Type B pancreatic cell (in vitro differentiated cells): ENCODE measurements at places on chromosomes 3 and 15.
A peak's percentile ranks its signal among the peaks of the same experiment; 100 is the strongest.

GRCh38 chr3:141306922-141307321 lies 61.4 kb upstream of the ZBTB38 start:
- DNase-seq: no peak

- peak; percentile 88 for DNase-seq
These were observed 138.1 kb downstream of the TMCO5A start for GRCh38 chr15:38072348-38073177.

DNA sequence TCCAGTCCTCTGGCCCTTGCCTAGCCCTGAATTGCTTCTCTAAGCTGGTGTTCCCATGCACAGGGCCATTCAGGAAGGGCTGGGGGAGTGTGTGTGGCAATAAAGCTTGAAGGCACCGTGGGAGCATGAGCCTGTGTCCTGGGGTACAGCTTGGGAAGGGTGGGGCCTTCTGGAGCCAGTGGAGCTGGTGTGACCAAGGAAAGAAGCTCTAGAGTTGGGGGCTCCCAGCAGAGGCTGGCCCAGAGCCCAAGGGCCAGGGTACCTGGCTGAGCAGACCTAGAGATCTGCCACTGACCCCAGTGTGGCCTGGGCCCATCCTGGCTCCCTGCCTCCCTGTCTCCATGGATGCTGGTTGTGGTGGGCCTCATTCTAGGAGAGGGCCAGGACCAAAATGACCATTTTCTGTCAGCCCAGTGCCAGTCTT lies 8.1 kb downstream of the ABTB1 start:
- DNase-seq: peak; percentile 56

DNA sequence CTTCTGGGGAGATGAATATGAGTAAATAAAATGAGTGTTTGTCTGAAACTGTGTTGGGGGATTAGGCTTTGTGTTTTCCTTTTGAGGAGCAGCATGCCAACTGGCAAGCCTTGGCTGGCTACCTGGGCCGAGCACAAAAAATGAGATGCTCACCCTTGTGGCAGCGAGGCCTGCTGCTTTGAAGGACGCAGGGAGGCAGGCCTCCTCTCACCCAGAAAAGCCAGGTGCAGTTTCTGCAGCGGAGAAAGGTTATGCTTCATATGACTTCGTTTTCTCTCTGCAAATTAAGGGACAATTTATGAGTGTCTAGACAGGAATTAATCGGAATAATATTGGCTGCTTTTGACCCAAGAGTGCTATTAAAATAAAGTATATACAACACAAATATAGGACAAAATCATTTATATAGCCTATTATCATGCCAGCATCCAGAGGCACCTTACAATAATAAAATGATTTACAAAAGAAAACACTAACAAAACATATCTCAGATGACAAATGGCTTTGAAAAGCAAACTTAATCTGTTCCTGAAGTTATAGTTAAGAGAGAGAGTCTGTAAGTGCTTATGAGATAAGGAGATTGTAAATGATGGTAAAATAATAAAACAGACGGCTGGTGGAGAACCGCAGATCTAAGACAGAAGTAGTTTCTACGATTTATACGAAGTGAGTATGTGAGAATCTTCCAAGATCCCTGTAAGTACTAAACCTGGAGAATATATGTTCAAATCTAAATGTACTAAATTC lies 682.8 kb upstream of the NR2F2 start:
- DNase-seq: no peak

- DNase-seq: no peak
These were observed 83.1 kb upstream of the OCA2 start for GRCh38 chr15:28182216-28182615.

GRCh38 chr3:99559196-99559595 lies 79.2 kb upstream of the COL8A1 start:
- DNase-seq: no peak

GRCh38 chr3:80192936-80193335 lies 425.1 kb upstream of the ROBO1 start:
- DNase-seq: no peak

- no peak for DNase-seq
These were observed 57.7 kb downstream of the CNTN4 start for GRCh38 chr3:2156244-2156847.
